ENCODE measurements at places on chromosomes 6 and 20.

GRCh38 chr6:138161088-138161337, 726 bp upstream of the ARFGEF3 start:
- no peak for DNase-seq

DNA sequence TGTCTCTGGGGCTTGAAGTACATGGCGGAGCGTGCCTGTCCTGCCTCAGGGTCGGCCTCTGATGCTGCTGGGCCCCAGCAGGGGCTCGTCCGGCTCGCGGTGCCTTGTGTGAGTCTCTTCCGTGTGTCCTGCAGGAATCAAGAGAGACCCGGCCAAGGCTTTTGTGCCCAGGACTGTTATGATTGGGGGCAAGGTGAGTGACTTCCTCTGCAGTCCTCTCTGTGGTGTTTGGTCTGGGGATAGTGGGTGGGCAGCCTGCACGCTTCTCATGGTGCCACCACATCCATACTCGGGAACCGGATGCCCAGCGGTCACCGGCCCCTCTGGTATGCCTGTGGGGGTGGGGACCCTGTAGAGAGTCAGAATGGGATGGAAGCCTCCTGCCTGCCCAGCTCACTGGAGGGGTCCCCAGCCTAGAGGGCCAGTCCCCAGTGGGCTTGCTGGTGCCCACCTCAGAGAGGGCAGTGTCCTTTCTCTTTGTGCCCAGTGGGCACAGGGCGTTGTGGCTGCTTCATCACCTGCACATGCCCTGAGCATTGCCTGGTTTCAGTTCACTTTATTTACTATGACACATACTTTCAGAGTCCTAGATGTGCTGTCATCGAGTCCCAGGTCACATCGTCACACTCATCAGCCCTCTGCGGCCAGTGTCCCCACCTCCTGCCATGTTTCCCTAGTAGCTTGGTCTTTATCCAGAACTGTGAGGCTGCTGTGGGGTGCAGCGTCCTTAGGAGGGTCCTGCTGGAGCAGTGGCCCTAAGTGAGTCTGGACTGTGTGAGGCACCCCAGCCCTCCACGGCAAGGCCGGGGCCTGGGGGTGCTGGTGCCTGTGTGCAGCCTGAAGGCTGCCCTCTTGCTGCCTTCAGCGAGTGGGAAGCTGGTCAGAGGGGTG, 40.7 kb downstream of the PYGB start:
- DNase-seq, result no peak

DNA sequence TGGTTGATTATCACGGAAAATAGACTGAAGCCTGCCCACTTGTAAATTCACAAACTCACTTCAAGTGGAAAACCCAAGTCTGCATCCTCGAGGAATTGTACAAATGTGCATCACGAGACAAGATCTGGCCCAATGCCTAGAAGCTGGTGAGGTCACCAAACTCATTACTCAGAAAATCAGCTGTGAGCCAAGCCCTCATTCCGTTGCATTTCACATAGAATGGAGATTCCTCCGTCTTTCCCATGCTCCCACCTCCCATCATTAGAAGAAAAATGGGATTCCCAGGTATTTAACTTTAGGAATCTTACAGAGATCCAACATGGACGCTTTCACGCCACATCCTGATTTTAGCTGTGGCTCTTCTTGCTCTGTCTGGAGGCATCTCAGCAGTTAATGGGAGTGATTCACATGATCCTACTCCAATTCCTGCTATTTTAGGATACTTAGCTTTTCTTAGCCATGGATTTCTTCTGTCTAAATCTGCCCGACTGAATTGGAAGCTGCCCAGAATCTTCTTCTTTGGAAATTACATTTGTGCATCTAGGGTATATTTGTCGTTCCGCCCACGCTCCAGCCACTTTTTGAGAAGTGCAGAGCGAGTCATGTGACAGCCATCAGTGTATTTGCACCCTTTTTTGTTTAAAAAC, 68.7 kb upstream of the STMND1 start:
- DNase-seq, result peak; percentile 91

DNA sequence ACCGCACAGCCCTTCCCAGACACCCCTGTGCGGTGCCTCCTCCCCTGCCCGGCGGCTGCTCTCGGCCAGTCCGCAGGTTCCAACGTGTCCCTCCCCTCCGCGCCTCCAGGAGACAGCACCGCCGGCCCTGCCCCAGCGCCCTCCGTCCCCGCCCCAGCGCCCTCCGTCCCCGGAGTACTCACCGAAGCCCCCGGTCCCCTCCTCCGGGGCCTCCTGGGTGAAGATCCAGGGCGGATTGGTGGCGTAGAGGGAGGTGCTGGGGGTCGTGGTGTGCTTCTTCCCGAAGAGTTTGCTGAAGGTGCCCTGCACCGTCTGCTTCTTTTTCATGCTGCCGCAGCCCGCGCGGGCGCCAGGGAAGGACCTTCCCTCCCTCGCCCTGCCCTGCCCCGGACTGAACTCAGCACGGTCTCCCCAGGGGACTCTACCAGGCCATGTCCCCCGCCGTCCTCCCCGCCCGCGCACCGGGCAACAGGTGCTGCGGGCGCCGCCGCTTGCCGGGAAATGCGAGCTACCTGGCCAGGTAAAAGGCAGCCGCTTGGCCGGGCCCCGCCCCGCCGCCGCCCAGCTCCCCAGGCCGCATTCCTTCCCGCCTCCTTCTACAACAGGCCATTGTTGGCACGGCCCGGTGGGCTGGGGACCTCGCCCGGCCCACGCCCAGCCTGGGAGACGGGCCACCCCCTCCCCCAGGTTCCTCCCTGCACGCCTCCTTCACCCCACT, at the start of gene C6orf132:
Gene C6orf132 (minus strand): TSS at position 503 of the 718 bp plus-strand sequence. CDS start 176 bp downstream, at position 327.
- no peak for DNase-seq

DNA sequence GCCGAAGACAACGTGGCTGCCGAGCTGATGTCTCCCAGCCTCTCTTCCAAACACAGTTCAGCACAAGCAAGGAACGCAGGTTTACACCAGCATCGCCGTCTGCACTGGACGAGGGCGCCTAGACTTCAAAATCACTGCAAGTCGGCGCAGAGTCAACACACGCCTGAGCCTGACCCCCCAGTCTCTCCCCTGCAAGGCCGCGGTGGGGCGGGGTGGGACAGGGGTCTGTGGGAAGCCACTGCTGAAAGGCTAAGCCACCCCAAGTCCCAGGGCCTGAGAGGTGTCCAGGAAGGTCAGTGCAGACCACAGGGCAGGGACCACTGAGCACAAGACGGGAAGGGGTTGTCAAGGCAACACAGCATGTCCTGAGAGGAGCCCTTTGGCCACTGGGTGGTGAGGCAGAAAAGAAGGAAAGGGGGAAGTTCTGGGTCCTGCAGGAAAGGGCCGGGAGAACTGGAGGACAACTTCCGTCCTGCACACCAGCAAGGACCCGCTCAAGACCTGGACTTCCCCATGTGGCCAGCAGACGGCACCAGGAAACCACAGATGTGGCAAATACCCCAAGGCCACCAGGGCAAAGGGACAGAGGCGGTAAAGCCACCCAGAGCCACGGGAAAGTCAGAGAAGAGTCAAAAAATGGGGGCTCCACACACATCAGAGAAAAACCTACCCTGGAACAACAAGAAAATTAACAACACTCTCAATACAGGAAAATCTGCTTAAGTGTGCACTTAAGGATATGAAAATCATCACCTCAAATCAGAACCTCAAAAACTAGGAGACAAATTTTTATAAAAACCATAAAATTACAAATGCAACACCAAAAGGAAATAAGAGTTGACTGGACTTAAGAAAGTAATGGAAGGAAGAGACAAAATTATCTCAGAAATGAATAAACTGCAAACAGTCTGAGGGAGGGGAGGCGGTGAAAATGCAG, 84.8 kb downstream of the TAF4 start:
- peak; percentile 48 for DNase-seq
